SJCRH30 (cell line): ENCODE measurements at places on chromosomes 3 and 15. TPM values are rescaled to one million over a fixed set of nuclear protein-coding genes. Genes with fewer than 3 reads are reported as not detected.

GRCh38 chr3:170634663-170635384 is 48.9 kb upstream of the SLC7A14 start:
- H3K36me3 ChIP-seq: no peaks in the 10 kb centered on the region

MITF gene
- total RNA-seq: 2.2 TPM in 2 replicates

- H3K4me1 ChIP-seq: peaks cover 4% of the 10 kb centered on the region; the same call in 1 of the 2 replicates
- no peaks in the 10 kb centered on the region for H3K36me3 ChIP-seq
- no peak overlapping the region for H3K27ac ChIP-seq
- no peak overlapping the region for H3K4me3 ChIP-seq
- DNase-seq: no peak
Observed at GRCh38 chr3:121601212-121601812, 8.1 kb downstream of the FBXO40 start.

GRCh38 chr3:196965112-196965803 is 3.4 kb downstream of the PIGZ start:
- peaks cover 4% of the 10 kb centered on the region; the same call in 1 of the 2 replicates for H3K27me3 ChIP-seq
- H3K36me3 ChIP-seq: no peaks in the 10 kb centered on the region
- H3K4me3 ChIP-seq: no peak overlapping the region
- DNase-seq: no peak
- H3K4me1 ChIP-seq: no peaks in the 10 kb centered on the region
- H3K27ac ChIP-seq: no peak overlapping the region

DNA sequence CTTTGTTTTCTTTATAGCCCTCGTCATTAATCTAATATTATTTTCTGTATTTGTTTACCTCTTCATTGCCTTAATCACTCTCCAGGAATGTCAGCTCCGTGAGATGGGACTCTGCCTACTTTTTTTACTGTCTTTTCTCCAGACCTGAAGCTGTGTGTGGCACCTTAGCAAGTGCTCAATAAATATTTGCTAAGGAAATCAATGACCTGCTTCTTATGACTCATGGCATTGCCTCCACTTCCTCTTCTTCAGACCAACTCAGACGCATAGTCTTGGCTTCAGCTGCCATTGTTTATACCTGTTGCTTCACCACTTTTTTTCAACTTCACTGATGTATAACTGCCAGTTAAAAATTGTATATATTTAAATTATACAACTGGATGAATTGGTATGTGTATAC is 218.5 kb upstream of the CMC1 start:
- no peaks in the 10 kb centered on the region for H3K36me3 ChIP-seq
- H3K27me3 ChIP-seq: no peaks in the 10 kb centered on the region
- H3K27ac ChIP-seq: no peak overlapping the region
- no peak for DNase-seq

GRK7 gene
- 0.20 and 0.30 TPM in 2 replicates for total RNA-seq

GABRR3 gene
- total RNA-seq: 0.03 TPM in 1 of 2 replicates, not detected in the other

GOLGA6L7 gene
- 0.06 and 0.15 TPM in 2 replicates for total RNA-seq

DNA sequence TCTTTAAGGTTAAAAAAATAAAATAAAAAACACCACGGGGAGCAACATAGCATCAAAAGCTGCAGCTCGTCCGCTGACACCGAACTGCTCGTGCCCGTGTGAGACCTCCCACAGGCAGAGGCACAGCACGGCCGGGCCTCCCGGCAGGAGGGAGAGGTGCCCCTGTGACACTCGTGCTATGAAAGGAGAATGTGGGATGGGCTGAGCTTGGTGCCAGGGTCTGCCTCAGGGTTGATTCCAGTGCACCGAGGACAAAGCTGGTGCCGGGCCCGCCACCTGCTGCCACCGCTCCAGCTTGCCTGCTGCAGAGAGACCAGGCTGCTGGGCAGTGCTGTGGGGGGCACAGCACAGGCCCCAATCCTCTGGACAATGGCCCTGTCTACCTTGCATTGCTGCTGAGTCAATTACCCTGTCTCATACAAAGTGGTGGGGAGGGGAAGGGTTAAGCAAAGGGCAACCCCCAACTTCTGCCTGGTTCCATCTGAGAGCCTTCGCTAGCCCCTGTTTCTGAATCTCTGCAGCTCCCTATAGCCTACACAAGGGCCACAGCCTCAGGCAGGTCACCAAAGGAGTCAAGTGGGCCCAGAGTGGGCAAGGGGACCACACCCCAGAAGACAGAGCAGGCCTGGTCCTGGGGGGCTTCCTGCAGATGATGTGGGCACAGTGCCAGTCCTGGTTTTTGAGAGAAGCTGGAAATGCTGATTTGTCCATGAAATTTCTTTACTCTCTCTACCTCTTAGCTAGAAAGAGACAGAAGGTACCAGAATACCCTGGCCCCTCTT is 74.0 kb upstream of the SNRPA1 start:
- 0 out of 2 replicates have a peak, but pooled peaks cover 8% of the 10 kb centered on the region for H3K27me3 ChIP-seq
- no peak overlapping the region for H3K27ac ChIP-seq
- no peaks in the 10 kb centered on the region for H3K4me1 ChIP-seq
- no peaks in the 10 kb centered on the region for H3K36me3 ChIP-seq
- no peak for DNase-seq

GOLGA8G gene
- total RNA-seq: not detected in 2 replicates

GRCh38 chr3:42110631-42111030 is 19.5 kb downstream of the TRAK1 start:
- DNase-seq: no peak
- H3K36me3 ChIP-seq: no peaks in the 10 kb centered on the region
- no peak overlapping the region for H3K27ac ChIP-seq
- no peaks in the 10 kb centered on the region for H3K4me1 ChIP-seq

DNA sequence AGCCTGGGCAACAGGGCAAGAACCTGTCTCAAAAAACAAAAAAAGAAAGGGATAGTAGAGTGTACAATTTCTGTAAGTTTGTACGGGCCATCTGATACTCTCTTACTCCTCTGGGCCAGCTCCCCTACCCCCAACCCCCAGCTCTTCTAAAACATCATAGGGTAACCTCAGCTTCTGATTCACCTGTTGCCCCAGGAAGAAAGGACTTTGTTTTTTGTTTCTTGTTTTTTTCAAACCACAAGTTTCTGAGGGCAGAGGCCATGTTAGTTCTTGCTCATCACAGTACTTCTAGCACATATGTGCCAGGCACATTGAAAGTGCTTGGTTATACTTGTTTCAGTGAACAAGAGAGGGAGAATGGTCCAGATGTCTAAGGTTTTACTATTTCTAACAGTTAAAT is 20.2 kb downstream of the ATOSA start:
- H3K36me3 ChIP-seq: no peaks in the 10 kb centered on the region
- H3K4me1 ChIP-seq: no peaks in the 10 kb centered on the region

- no peaks in the 10 kb centered on the region for H3K36me3 ChIP-seq
- no peaks in the 10 kb centered on the region for H3K4me1 ChIP-seq
- H3K4me3 ChIP-seq: no peak overlapping the region
- H3K27ac ChIP-seq: no peak overlapping the region
Observed at GRCh38 chr3:96734273-96735009, 80.0 kb upstream of the EPHA6 start.

NOX5 gene
- not detected in 2 replicates for total RNA-seq

GRCh38 chr3:169128579-169128978 is 534.9 kb downstream of the MECOM start:
- no peak overlapping the region for H3K4me3 ChIP-seq
- H3K27me3 ChIP-seq: no peaks in the 10 kb centered on the region
- no peaks in the 10 kb centered on the region; the same call in 1 of the 2 replicates for H3K36me3 ChIP-seq
- DNase-seq: no peak
- no peaks in the 10 kb centered on the region for H3K4me1 ChIP-seq
- no peak overlapping the region for H3K27ac ChIP-seq

WDR6 gene
- 69.9 and 81.9 TPM in 2 replicates for total RNA-seq

DNA sequence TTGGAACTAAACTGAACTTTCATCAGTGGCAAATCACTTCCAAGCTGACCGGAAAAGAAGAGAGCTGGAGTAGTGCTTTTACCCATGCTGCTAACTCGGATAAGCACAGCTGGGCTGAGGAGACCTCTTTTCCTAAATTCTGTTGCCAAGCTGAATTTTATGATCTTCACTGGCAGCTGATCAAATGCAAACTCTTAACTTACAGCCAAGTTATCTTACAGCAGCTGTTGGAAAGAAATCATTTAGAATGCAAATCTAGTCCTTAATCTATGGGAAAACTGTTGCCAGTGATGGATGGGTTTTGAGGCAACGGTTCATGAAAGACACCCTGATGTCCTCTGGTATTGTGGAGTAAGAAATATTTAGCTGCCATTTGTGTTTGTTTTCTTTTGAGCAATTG is 216.5 kb downstream of the ZNF385D start:
- H3K27me3 ChIP-seq: no peaks in the 10 kb centered on the region
- DNase-seq: no peak
- no peak overlapping the region for H3K4me3 ChIP-seq
- no peaks in the 10 kb centered on the region for H3K36me3 ChIP-seq
- no peak overlapping the region for H3K27ac ChIP-seq

DAZL gene
- not detected in 2 replicates for total RNA-seq

GRCh38 chr3:128935922-128936321 is 56.5 kb downstream of the ACAD9 start:
- no peak overlapping the region for H3K4me3 ChIP-seq
- no peak overlapping the region for H3K27ac ChIP-seq
- H3K27me3 ChIP-seq: peaks cover 13% of the 10 kb centered on the region; the same call in 1 of the 2 replicates
- H3K36me3 ChIP-seq: no peaks in the 10 kb centered on the region
- DNase-seq: no peak

WDR72 gene
- total RNA-seq: not detected in 2 replicates

GRCh38 chr3:42520336-42520735 is 17.9 kb downstream of the VIPR1 start:
- no peaks in the 10 kb centered on the region for H3K36me3 ChIP-seq
- no peak overlapping the region for H3K4me3 ChIP-seq
- no peak overlapping the region for H3K27ac ChIP-seq
- DNase-seq: no peak

HIGD2B gene
- not detected in 2 replicates for total RNA-seq

LTF gene
- total RNA-seq: not detected in 2 replicates

ENTPD3 gene
- total RNA-seq: not detected in 2 replicates

- no peak for DNase-seq
- no peaks in the 10 kb centered on the region for H3K4me1 ChIP-seq
- H3K4me3 ChIP-seq: no peak overlapping the region
- no peaks in the 10 kb centered on the region for H3K27me3 ChIP-seq
Observed at GRCh38 chr3:8112587-8112986, 389.0 kb upstream of the LMCD1 start.

- no peaks in the 10 kb centered on the region for H3K4me1 ChIP-seq
- H3K36me3 ChIP-seq: peaks cover 43% of the 10 kb centered on the region
- H3K27me3 ChIP-seq: no peaks in the 10 kb centered on the region
Observed at GRCh38 chr15:48993380-48993779, 29.7 kb upstream of the SHC4 start.

GRCh38 chr15:63474810-63475316 is 29.5 kb upstream of the USP3 start:
- no peaks in the 10 kb centered on the region for H3K36me3 ChIP-seq
- no peak for DNase-seq
- peaks cover 7% of the 10 kb centered on the region for H3K4me1 ChIP-seq
- no peak overlapping the region for H3K27ac ChIP-seq
- no peaks in the 10 kb centered on the region for H3K27me3 ChIP-seq

GRCh38 chr3:123331006-123331405 is 117.9 kb downstream of the ADCY5 start:
- no peaks in the 10 kb centered on the region for H3K36me3 ChIP-seq
- DNase-seq: no peak
- H3K27ac ChIP-seq: no peak overlapping the region
- no peaks in the 10 kb centered on the region for H3K4me1 ChIP-seq
- no peaks in the 10 kb centered on the region for H3K27me3 ChIP-seq

GRCh38 chr3:98519351-98519750 is 3.4 kb downstream of the CLDND1 start:
- peaks cover 51% of the 10 kb centered on the region for H3K36me3 ChIP-seq
- no peaks in the 10 kb centered on the region for H3K27me3 ChIP-seq
- no peak overlapping the region for H3K4me3 ChIP-seq
- no peak overlapping the region for H3K27ac ChIP-seq
- peaks cover 6% of the 10 kb centered on the region; the same call in 1 of the 2 replicates for H3K4me1 ChIP-seq
- no peak for DNase-seq

TLR9 gene
- total RNA-seq: not detected in 2 replicates

DNA sequence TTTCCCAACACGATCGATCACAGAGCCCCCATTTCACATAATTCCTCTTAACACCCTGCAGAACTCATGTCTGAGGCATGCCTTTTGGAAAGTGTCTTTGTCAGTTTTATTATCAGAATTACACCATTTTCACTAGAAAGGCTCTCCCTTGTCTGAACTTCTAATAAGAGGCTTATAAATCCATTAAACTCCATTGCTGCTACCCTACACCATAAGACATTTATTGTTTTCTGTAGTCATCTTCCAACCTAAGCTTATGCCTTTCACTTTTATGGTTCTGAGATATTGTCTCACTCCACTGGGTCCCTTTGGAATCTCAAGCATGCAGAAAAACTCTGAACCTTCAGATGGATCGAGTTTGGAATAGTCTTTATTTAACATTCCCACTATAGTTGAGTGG is 50.2 kb upstream of the TPM1 start:
- H3K4me1 ChIP-seq: no peaks in the 10 kb centered on the region
- H3K27ac ChIP-seq: no peak overlapping the region
- H3K27me3 ChIP-seq: no peaks in the 10 kb centered on the region
- no peak for DNase-seq
- H3K36me3 ChIP-seq: no peaks in the 10 kb centered on the region
- no peak overlapping the region for H3K4me3 ChIP-seq

DNA sequence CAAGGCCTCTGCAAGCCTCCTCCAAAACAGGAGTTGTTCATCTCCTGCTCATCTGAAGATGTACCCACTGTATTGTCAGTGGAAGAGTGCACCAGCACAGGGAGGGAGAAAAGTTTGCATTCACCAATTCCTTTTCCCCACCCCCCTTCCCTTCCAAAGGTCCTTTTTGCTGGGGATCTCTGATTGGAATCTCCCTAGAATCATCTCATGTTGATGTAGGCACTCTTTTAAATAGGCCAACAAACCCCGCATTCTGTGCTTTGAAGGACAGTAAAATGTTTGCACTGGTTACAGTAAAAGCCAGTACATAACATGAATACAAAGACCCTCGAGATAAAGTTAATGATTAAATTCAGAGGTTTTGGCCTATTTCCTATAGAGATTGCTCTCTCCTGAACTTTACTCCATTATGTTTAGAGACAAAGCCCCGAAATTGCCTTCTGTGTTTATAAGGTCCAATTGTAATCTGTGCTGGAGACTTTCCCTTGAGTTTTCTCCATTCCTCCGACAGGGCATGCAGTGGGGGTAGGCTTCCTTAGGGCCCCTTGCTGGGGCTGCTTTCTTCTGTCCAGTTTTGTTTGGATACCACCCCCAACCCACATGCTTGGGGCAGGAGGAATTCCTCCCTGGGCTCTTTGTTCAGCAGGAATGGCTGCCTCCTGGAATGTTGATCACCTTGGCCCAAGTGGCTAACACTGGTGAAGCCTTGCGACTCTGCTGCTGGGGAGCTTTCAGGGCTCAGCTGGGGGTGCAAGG is 22.5 kb downstream of the TRIM71 start:
- H3K27me3 ChIP-seq: no peaks in the 10 kb centered on the region
- no peaks in the 10 kb centered on the region for H3K36me3 ChIP-seq
- H3K4me3 ChIP-seq: no peak overlapping the region
- no peak overlapping the region for H3K27ac ChIP-seq
